NCI-H146 (cell line): ENCODE measurements at places on chromosomes 4 and X.

- DNase-seq: no peak
These were observed 42.5 kb upstream of the ANTXR2 start for GRCh38 chr4:80115368-80116181.

GRCh38 chr4:79212311-79212710 is 113.5 kb downstream of the NAA11 start:
- DNase-seq: no peak

- peak; percentile 9 for DNase-seq
These were observed 613 bp downstream of the FGF13 start for GRCh38 chrX:138710866-138711341.

- no peak for DNase-seq
These were observed 5.9 kb downstream of the EMCN start for GRCh38 chr4:100511896-100512295.

- DNase-seq: peak; percentile 31
These were observed 607 bp upstream of the SCOC start for GRCh38 chr4:140372751-140373327.

GRCh38 chr4:32876546-32876945 is 2156.4 kb downstream of the PCDH7 start:
- DNase-seq: no peak

DNA sequence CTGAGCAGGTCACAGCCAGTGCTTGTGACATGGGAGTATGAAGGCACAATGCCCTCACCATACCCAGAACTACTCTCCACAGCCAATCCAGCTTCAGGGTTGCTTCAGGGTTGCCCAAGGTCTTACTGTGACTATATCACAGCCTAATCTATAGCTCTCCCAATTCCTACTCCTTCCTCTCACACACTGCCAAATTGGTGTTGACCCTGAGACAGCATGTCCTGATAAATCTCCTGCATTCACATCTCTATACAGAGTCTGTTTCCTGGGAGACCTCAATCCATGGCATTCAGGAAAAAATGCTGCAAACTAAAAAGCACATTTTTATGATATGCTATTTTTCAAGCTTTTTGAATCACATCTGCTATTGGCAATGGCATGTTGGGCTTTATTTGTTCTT is 456.7 kb downstream of the GRID2 start:
- no peak for DNase-seq

DNA sequence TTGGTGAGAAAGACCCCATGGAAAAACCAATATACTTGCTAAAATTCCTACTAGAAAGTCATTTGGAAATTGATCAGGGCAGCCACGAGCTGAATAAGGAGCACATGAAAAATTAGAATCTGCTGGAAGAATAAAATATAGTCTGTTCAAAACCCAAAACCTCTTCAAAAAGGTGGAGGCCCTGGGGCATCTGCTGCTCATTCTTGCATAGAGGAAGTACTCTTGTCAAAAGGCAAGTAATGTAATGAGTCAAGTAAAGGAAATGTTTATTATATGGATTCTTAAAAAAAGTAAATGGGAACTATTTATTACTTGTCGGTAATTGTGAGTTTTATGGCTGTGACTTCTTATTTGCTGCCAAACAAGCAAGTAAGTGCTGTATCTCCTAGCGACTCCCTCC is 109.5 kb downstream of the GK start:
- no peak for DNase-seq

DNA sequence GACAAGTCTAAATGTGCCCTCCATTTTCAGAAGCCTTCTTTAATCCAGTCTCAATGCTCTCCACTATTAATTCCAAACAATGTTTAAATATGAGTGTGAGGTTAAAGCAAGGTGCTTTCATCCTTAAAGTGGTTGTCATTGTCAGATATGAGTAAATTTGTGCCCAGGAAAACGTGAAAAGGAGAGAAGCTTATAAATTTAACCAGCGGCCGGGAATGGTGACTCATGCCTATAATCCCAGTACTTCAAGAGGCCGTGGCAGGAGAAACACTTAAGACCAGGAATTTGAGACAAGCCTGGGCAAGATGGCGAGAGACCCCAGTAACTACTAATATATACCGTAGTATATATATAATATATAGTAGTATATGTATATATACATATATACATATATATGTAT is 270.0 kb downstream of the ARHGAP24 start:
- DNase-seq: no peak

DNA sequence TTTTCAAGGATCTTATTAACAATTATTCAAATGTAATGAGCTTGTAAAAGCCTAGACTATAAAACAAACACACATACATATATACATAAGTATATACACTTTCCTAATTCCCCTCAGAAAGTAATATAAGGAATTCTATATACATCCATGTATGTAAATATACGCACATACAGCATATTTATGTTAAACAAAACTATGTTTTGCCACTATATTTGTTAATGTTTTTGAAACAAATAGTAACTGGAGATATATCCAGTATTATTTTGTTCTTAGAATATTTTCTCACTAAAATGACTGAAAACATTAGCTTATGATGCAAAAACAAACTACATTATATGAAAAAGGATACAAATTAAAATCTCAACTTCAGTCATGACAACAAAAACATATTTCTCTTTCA is 85.1 kb downstream of the FBXO8 start:
- DNase-seq: no peak

DNA sequence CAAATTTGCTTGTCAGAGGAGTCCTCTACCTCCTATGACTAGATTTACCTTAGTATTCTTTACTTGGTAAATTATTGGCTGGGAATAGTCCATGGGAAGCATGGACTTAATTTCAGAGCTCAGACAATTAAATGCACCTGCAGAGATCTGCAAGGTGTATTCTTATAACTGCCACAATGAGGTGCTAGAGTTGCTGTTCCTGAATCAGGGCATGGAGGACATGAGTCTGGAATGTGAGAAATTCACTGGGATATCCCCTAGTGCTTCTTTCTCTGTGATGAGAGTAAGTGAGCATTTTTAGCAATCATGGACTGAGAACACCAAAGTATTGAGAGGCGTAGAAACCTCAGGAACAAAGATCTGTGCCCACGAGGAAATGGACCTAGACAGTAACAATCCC is 32.9 kb upstream of the GRID2 start:
- DNase-seq: no peak

- no peak for DNase-seq
These were observed 343.7 kb downstream of the GRIA2 start for GRCh38 chr4:157564218-157564617.

GRCh38 chr4:155809835-155810234 is 51.0 kb downstream of the GUCY1B1 start:
- peak; percentile 44 for DNase-seq

- no peak for DNase-seq
These were observed 136.5 kb downstream of the RNF150 start for GRCh38 chr4:140996766-140997165.

- DNase-seq: no peak
These were observed 1050.0 kb downstream of the ADGRL3 start for GRCh38 chr4:62250100-62250499.

GRCh38 chr4:141375855-141376254 is 155.2 kb downstream of the ZNF330 start:
- no peak for DNase-seq

- DNase-seq: no peak
These were observed 673.0 kb upstream of the GRID2 start for GRCh38 chr4:91630764-91631163.

DNA sequence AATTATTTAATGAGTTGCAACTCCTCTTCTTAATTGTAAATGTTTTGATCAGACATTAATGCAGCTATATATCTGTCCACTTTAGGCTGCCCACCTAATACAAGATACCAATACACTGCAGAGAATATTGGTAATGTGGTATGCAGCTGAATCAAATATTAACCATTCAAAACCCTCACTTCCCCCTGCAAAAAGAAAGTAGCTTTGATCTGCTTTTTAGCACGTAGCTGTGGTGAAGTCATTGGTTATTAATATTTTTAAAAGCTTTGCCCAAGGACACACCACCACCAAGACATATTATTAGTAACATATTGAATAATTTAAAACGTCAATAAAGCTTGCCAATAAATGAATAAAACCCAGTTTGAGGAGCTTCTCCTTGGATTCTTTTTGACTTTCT is 28.6 kb upstream of the CYP2U1 start:
- DNase-seq: no peak

GRCh38 chrX:81195712-81196111 is 6.0 kb downstream of the HMGN5 start:
- DNase-seq: peak; percentile 2

DNA sequence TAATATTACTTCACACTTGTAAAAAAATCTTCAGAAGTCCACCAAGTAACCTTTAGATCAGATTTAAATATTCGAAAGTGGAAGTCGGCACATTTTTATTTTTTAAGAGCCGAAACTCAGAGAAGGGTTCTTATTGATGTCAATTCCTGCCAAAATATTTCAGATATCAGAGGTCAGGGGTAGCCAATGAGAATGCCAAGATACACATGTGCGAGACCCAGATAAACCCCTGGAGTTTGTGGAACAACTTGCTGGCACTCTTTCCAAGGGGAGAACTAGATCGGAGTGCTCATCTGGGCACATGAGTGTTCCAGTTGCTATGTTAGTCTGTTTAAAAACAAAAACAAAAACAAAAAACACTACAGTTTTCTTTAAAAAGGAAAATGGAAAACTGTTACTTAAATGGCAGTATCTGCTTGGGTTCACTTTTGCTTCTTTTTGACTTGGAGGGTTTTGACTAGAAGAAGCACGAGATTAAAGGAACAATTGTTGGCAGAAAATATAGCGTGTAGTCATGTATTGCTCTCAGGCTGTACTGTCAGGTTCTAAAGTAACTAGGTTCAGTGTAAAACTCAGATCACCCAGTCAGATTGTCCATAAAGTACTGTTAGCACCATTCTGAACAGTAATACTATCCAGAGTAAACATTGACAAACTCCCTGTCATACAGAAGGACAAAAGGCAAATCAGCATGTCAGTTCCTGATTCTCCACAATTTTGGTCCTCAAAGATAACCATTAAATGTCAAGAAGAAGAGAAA is 188.0 kb upstream of the PACRGL start:
- DNase-seq: peak; percentile 77

GRCh38 chr4:20754036-20754435 is 53.8 kb downstream of the PACRGL start:
- no peak for DNase-seq

DNA sequence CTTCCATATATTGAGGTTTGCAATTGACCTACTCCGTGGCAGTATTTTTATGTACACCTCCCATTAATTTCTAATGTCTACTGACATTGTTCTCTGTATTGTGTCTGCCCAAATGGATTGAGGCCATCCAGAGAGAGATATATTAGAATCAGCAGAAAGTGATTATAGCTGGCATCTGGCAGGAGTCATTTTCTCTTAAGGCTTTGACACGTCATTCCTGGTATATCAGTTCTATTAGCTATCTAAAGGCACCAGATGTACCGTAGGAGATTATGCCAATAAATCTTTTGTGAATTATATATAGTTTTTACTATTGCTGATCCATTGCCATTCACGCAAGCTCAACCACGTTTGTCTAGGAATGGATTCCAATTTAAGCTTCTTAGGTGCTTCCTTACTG is 1026.4 kb upstream of the IGFBP7 start:
- no peak for DNase-seq

- no peak for DNase-seq
These were observed 335.8 kb upstream of the SFRP2 start for GRCh38 chr4:154124539-154125255.

DNA sequence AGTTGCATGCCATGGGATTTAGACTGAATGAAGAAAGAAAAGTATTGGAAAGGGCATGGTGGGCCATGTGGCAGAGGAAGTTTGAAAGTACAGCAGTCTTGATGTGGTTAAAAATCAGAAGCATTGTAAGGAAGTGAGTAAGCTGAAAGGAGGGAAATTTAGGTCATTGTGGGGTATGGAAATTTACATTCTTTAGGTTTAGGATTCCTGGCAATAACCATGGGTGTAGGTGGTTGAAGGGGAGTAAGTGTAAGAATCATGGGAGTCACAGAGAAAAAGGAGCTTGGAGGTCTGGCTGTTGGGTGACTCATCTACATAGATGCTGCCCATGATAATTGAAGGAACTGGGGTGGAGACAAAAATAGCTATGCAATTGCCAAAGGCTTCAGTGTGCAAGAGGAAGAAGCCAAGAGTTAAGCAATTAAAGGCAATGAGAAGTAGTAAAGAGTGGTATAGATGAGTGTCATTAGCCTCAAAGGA is 243.8 kb upstream of the LDB2 start:
- no peak for DNase-seq

GRCh38 chr4:72761368-72762038 is 192.5 kb upstream of the ADAMTS3 start:
- no peak for DNase-seq

DNA sequence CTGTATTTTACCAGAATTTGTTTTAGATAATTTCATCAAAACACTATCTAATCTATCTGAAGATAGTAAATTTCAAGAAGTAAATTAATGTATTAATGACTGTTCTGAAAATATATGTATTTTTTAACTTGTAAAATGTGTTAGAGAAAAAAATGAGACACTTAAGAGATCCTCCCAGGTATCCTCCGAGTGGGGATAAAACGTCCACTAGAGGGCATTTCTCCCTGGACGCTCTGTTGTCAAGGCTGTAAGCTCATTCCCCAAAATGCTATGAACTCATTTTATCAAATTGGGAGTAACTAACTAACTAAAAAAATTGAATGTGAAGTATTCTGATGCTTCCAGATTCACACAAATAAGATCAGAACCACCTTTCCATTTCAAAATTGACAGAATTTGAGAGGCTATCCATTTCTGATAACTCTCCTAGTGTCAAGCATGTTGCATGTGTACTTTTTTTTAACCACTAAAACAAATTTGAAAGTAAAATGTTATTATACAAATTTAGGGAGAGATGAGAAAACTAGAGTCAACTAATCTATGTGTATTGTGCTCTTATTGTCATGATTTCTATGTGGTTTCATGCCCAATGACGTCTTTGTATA is 337.3 kb upstream of the HS3ST1 start:
- peak; percentile 10 for DNase-seq

GRCh38 chrX:57119416-57119815 is 1.9 kb downstream of the SPIN2B start:
- DNase-seq: no peak

DNA sequence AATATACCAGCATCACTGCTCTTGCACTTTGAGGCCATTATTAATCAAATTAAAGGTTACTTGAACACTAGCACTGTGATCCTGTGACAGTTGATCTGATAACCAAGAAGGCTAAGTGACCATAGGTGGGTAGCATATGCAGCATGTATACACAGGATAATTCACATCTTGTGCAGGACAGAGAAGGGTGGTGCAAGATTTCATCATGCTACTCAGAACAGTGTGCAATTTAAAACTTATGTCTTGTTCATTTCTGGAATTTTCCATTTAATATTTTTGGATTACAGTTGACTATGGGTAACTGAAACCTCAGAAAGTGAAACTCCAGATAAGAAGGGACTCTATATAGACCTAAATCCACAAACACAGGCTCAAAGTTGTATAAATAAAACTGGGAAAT is 78.2 kb upstream of the PDE5A start:
- no peak for DNase-seq

DNA sequence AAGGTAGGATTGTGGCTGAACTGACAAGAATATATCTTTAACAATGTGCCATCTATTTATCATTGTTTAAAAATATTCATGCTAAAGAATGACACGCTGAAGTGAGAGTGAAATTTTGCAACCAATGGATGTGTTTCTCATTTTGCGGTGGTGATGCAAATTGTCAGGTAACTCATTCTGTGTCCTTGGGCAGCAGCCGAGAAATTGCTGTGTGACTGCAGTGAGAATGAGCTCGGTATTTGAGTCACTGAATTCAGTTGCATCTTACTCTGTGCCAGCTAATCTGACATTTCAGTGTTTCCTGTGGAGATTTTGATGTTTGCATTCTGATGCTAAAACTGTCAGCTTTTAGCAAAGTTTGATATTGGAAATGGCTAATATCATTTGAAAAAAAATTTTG is 28.1 kb downstream of the MCUB start:
- DNase-seq: no peak
